Activated naive CD4-positive, alpha-beta T cell treated with Interleukin-2 at 50 U/mL for 16 hours (primary cell): ENCODE measurements at places on chromosomes 2 and 18.

GRCh38 chr18:49668574-49669275 is 106.9 kb downstream of the LIPG start:
- DNase-seq: no peak

DNA sequence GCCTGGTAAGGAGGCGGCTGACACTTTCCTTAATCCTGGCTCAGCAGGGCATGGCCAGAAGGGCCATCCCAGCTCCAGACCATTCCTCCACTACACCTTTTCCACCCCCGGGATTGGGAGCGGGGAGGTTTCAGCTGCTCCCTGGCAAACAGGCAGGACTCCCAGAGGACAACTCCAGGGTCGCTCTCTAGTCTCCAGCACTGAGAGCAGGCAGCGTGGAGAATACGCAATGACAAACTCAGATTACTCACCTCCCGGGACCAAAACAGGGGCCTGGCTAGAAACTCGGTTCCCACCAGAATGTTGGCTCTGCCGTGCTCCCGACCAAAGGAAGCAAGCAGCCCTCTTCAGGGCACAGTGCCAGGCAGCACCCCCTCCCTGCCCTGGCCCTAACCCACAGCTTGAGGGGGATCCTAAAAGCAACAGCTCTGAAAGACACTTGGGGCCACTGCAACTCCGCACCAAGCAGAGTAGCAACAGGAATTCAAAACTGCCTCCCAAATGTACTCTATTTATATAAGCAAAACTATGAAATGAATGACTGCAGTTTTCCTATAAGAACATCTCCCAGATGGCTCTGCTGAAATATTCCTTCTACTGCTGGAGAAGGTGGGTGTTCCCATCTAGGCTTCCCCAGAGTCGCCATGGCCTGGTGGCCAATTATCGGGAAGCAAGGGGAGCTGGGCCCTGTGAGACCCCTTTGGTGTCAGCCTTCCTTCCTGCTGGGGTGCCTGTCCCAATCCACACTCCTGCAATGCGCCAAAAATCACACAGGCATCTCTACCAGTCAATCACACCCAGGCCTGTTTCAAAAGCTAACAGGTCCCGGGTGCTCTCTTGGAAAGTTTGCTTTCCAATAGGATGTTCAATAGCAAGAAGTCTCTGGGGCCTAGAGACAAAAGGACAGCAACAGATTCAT is 61.2 kb upstream of the POMC start:
- DNase-seq: no peak

GRCh38 chr18:11872479-11873136 is 21.4 kb downstream of the CHMP1B start:
- no peak for DNase-seq

DNA sequence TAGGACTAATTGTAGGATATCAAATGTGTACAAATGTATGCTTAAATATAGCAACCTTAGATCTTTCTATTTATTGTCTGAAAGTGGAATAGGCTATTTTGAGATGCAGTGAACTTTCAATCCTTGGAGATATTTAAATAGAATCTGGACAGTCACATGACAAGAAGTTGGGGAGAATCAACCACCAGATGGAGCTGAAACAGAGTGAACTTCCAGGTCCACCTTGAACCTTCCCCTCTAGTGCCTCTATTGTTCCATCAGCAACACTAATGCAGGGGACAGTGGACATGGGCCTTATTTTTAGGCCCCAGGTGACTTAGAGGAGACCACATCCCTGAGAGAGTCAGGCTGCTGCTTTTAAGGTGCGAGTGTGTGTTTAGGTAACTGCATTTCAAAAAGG is 37.0 kb upstream of the CRIM1 start:
- DNase-seq: no peak
